ENCODE measurements at places on chromosomes 11 and 22. TPM values are rescaled to one million over a fixed set of nuclear protein-coding genes. Genes with fewer than 3 reads are reported as not detected.
A peak's percentile ranks its signal among the peaks of the same experiment; 100 is the strongest.

GRCh38 chr11:64148226-64148916 is 17.5 kb downstream of the MACROD1 start:
- DNase-seq, result peak; percentile 43

- no peak for DNase-seq
These were observed 775 bp upstream of the TRABD start for GRCh38 chr22:50184902-50185374.

The MRGPRX3 gene
- 0.51 TPM for total RNA-seq

DNA sequence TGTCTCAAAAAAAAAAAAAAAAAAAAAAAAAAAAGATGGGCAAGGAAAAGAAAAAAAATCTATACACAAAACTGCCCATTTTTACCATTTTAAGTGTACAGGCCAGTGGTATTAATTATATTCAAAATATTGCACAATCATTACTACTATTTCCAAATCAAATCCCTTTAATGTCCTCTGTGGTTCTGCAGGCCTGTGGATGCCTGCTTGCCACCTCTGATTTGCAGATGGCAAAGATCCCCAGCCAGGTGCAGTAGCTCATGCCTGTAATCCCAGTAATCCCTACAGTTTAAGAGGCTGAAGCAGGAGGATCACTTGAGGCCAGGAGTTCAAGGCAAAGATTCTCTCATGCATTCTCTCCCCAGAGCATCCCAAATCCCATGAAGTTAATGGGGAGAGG is 20.2 kb downstream of the RFPL1 start:
- DNase-seq, result no peak

GRCh38 chr22:42939941-42940653 is 74.9 kb downstream of the PACSIN2 start:
- peak; percentile 98 for DNase-seq

The OR52I1 gene
- total RNA-seq, result not detected

The C11orf91 gene
- total RNA-seq, result not detected

DNA sequence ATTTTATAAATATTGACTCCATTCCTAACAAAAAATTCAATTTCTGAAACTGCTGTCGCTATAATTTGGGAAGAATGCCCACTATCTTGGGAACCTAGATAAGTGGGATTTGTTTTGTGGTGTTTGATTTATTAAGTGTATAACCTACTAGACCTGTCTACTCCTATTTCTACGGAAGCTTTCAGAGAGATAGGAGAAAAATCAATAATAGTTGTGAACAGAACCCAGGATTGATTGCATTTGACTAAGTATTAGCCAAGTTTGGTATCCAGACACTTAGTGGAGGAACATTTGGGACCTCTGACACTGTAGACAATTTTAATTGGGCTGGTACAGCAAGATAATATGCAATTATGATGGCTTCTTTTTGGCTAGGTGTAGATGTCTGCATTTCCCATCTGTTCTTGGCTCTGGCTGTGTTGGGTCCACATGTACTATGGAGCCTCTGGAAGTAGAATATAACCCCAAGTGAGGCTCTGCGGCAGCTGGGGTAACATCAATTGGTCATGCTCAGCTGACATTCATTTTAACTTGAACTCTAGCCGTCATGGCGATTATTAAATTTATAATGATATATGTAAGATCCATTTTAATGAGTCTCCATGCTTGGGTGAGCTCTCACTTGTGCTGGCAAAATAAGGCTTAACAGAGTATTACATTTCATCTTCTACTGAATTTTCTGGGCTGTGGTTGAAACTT is 111.5 kb upstream of the E2F8 start:
- DNase-seq, result no peak

The TCN2 gene
- total RNA-seq, result 18.2 TPM

DNA sequence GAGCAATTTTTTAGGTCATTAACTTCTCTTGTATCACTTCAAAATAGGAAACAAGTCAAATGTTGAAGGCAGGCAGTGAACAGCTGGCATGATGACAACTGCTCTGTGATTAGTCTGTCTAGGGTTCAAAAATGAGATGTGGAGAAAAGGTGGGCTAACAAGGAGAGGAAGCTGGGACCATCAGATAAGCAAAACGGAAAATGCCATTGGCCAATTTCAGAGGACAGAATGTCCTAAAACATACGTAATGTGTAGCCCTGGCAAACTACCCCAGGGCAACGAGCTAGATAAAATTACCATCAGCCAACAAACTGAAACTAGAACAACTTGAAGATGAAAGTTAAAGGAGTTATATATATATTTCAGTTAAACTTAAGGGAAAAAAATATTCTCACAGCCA is 93.2 kb downstream of the RELT start:
- DNase-seq, result peak; percentile 80

GRCh38 chr11:78432058-78432515 is 14.5 kb upstream of the GAB2 start:
- no peak for DNase-seq

GRCh38 chr11:31408201-31408600 is 38.5 kb downstream of the DNAJC24 start:
- no peak for DNase-seq

- DNase-seq, result no peak
These were observed 42.4 kb downstream of the LIF start for GRCh38 chr22:30204015-30204741.

DNA sequence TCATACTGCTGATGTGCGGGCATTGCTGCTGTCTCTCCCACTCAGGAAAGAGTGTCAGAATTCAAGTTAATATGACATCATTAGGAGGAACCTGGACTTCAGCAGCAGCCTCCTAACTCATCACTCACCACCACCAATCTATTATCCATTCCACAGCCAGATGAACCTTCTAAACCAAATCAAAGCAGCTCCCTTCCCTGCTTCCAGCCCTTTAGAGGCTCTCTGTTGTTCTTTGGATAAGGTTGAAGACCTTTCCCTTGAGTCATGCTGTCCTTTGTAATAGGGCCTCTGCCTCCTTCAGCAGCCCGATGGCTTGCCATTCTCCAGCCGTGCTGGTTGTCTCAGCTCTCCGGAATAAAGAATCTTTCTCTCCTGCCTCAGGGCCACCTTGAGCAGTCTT is 301.3 kb downstream of the DDX10 start:
- no peak for DNase-seq

DNA sequence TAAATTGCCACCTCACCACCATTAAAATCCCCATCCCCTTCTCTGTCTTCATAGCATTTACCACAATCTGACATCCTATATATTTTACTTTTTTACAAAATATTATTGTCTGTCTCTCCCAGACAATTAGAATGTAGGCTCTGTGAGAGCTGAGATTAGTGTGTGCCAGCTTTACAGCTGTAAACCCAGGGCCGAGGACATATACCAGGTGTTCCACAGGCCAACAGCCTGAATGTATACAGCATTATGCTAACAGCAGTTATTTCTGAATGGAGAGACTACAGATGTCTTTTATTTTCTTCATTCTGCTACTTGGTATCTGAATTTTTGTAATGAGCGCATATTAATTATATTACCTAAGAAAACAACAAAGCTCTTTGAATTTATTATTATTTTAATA is 36.7 kb downstream of the FZD4 start:
- DNase-seq, result no peak

Measured in dermis microvascular lymphatic vessel endothelial cell (primary cell).